ENCODE measurements at places on chromosomes 11 and 22. TPM values are rescaled to one million over a fixed set of nuclear protein-coding genes. Genes with fewer than 3 reads are reported as not detected.

JAML gene
- total RNA-seq = under 0.01 TPM

APOL5 gene
- total RNA-seq = not detected

MICAL2 gene
- 110 TPM for total RNA-seq

DNA sequence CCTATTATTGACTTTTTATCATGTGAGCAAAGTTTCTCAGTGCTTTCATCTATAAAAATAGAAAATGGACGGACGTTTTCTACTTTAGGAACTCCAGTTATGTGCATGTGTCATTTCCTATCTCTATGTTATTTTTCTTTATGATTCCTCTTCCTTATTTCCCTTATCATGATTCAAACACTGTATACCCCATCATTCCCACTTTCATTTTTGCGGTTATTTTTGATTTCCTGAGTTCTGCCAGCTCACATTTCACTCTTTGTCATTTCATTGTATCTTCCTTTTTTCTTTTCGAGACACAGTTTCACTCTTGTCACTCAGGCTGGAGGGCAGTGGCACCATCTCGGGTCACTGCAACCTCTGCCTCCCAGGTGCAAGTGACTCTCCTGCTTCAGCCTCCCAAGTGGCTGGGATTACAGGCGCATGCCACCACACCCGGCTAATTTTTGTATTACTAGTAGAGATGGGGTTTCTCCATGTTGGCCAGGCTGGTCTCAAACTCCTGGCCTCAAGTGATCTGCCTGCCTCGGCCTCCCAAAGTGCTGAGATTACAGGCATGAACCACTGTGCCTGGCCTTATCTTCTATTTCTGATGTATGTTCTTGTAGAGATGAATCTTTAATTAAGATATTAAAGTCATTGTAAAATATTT is 21.5 kb downstream of the C11orf58 start:
- peak; percentile 38 for DNase-seq

- peak; percentile 73 for DNase-seq
Observed at GRCh38 chr11:121630041-121630440, 177.3 kb upstream of the SORL1-AS1 start.

Measured in dermis blood vessel endothelial cell (primary cell).